ENCODE measurements at places on chromosomes 1 and 21.

DNA sequence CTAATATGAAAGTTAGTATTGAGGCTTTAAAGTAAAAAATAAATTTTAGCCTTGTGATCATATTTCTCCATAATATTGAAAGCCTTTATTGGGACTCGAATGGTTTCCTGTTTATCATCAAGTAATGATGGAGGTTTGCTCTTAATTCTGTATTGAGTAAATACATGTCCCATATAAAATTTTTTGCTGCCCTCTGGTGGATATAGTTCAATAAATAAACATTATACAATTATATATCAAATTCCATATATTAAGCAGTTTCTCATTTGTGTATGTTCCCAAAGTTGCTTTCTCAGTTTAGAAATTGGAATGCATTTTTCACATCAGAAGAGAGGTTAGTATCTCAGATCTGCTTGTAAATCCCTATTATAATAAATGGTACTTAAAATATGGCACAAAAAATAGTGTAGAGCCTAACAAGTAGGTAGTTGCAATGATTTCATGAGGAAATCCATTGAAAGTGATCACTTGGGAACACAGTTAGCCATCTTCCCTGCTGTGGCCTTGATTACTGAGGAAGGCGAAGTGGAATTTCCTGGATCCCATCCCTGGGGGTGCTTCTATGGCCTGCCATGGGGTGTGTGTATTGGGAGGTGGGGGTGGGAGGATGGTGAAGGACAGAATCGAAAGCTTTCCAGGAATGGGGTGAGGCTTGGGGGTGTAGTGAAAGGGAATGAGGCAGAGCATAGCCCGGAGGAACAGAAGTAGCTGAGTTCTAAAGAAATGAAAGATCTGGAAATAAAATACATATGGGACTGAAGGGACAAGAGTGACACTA, 84.1 kb upstream of the C21orf91 start:
- no peak for DNase-seq

DNA sequence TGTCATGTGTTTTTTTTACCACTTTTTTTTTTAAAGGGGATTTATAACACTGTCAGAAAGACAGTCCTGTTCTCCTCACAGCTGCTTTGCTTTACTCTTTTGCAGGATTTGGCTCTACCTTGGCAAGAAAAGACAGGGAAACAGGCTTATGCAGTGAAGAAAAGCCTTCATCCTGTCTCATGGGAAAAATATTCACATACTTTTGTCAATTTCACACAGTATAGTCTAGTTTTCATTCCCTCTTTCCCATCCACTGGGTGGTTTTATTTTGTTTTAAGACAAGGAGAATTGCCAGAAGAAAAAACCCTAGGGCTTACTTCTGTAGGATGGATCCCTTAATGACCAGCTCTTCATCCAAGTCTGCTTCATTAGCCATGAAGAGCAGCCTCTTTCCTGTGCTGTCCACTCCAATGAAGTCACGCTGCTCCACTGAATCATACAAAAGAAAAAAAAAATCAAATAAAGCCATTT, 60.0 kb downstream of the EIF2B3 start:
- no peak for DNase-seq

DNA sequence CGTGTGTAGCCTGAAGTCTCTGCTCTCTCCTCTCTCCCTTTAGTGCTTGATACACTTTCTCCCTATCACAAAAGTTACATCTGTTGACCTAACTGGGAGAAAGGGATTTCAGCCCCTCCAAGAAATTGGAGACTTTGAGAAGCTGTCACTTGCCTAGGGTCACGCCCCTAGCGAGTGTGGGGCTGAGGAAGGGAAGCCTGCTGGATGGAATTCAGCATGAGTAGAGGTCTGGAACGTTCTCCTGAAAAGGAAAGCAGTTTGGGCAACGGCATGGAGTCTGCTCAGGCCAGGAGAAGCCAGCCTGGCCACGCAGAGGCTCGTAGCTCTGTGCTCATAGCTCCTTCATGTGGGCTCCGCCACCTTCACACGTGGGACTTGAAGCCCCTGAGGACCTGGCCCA, 22.4 kb downstream of the COL16A1 start:
- no peak for DNase-seq

- DNase-seq = no peak
These were observed 2.9 kb downstream of the QSOX1 start for GRCh38 chr1:180157576-180158057.

DNA sequence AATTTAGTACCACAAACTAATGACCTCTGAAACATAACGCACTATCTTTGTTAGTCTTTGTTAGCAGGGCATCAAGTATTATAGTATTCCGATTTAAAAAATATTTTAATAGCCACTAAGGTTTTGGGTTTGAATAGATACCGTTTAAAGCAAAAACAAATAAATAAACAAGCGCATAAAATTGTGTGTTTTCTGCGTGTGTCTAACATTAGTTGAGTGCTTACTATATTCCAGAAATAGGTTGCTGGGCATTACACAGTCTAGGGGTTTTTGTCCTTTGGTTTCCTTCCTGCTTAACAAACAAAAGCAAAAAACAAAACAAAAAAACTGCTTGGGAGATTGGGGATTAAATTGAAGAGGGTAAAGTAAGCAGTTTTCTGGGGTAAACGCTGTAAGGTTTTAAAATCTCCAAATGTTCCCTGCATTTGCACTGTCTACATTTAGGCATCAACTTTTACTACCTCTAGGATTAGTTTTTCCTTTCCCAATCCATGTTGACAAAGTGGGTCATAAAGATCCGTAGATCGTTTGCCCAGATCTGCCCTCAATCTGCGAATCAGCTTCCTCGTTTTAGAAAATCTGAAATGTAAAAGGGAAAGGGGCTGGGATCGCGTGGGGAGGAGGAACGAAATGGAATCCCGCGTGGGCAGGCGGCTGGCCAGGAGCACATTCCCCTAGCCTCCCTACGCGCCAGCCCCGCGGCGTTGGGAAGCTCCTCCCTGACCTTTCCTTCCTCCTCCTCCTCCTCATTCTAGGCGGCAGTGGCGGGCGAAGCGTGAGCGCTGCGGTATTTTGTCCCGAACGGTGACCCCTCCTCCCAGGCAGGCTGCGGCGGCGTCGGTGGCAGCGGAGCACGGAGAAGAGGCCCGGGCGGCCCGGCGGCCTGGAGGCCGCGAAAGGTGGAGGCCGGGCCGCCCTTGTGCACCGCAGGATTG, at the start of gene KCTD3:
KCTD3 (plus strand) TSS at position 749 of the 935 bp plus-strand sequence. CDS start 382 bp downstream, outside the sequence.
- DNase-seq = peak; percentile 7

DNA sequence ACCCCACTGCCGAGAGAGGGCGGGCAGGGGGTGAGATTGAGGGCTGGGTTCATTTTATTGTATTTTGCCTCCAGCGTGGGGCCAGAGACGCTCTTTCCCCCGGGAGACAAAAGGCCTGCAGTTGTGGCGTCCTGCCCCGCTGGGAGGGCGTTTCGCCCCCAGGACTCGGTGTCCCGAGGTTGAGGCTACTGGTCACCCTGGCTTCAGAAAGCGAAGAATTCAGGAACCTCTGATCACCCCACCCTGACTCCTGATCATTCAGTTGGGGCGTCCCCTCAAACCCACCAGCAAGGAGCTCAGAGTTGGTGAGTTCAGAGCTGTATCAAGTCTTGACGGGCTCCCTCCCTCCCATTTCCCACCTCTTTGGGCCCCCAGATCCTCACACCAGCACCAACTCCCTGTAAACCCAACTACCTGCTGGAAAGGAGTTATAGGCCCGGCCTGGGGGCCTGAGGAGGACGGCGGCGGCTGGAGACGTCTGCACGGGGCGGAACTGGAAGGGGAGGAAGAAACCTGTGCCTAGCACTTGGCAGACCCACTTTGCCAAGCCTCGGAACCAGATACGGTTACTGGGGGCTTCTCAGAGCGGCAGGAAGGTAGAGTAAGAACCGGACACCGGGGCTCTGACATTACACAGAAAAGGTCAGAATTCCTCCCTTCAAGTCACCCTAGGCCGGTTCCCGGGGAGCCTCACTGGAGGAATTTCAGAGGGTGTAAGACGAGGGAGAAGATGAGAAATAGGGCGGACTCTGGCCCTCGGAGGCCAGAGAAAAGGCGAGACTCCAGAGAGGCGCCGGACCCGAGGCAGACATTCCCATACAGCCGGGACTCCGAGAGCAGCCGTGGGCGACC, 761 bp upstream of the PAX7 start:
- DNase-seq = no peak

Data from activated T-cell treated with anti-CD3 and anti-CD28 coated beads, Interleukin-2, amount 50 U/mL, for 4 hours (primary cell).